ENCODE measurements at places on chromosomes 3 and 15.
A peak's percentile ranks its signal among the peaks of the same experiment; 100 is the strongest.

DNA sequence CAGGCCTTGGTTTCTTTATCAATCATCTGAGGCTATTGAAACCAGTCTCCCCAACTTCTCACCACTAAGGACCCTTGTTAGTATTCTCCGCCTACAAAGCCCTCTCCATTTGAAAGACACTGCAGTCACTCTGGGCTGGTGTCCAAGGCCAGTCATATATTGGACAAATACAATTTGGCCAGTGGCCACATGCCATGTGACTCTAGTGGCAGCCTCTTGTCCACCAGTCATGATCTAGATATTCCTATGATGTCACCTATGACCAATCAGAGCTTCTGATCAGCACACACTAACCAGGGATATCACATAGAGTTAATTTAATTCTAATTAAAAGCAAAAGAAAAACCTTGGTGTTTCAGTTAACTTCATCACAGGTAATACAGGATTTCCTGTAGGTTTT lies 68.2 kb downstream of the RAB11A start:
- DNase-seq: peak; percentile 18

DNA sequence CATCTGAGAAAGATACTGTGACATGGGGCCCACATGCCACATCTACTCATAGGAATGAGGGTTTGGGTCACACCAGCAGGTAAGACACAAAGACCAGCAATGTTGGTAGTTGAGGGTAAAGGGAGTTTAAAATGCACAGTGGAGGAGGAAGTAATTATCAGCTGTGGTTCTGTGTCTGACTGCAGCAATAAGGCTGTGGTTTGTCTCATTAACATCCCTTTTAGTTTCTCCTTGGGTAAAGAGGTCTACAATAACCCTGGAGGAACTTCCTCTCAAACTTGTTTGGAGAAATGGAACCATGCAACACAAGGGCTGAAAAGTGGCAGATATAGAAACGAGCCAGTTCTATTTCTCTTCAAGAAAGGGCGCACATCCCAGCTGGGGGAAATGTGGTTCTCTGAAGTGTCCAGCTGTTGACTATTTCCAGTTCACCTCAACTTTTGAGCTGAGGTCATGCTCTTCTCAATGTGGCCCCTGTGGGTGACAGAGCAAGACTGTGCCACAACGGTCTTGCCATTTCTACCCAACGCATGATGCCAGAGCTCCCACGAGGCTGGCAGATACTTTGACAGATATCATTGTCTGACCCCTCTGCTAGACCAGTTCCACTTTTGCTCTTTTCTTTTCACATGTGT lies 234.3 kb downstream of the SQOR start:
- DNase-seq: no peak

DNA sequence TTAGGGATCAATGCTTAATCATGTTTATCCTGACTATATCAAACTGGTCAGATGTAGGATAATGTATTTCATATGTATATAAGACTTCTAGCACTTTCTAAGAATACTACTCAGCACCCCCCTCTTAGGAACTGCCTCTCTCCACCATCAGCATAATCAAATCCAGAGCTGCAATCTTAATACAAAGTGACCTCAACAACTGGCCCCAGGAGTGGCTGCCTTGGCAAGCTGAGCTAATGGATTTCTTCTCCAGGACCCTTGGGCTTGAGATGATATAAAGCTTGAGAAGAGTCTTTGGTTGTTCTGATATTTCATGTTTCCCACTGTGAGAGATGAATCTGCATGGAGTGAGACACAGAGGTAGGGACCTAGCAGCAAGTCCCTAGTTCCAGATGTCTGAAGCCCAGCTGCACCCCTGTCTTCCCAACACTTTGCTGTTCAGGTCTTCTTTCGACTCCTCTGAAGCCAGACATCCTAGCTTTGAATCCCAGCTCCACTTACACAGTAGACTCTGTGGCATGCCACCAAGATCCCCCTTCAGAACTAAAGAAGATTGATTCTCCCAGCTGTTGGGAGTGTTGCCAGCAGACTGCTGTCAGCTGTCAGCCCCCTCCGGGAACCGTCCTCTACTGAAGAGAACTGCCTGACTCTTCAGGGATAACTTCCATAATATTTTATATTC lies 309.3 kb upstream of the UBE2E2 start:
- no peak for DNase-seq

DNA sequence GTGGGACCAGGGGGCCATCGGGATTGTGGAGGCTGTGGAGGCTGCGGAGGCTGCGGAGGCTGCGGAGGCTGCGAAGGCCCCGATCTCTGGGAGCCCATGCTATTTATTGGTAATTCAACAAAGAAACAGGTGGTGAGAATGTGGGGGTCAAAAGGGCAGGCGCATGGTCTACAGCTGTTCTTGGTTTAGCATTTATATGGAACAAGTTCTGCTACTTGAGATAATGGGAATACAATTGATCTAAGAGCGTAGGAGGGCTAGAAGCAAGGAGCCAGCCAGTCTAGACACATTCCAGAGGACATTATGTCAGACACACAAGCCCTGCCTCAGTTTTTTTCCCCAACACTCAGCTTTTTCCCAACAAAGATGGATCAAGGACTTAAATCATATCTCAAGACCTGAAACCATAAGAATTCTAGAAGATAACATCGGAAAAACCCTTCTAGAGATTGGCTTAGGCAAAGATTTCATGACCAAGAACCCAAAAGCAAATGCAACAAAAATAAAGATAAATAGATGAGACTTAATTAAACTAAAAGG lies 20.1 kb downstream of the C3orf80 start:
- DNase-seq: no peak

DNA sequence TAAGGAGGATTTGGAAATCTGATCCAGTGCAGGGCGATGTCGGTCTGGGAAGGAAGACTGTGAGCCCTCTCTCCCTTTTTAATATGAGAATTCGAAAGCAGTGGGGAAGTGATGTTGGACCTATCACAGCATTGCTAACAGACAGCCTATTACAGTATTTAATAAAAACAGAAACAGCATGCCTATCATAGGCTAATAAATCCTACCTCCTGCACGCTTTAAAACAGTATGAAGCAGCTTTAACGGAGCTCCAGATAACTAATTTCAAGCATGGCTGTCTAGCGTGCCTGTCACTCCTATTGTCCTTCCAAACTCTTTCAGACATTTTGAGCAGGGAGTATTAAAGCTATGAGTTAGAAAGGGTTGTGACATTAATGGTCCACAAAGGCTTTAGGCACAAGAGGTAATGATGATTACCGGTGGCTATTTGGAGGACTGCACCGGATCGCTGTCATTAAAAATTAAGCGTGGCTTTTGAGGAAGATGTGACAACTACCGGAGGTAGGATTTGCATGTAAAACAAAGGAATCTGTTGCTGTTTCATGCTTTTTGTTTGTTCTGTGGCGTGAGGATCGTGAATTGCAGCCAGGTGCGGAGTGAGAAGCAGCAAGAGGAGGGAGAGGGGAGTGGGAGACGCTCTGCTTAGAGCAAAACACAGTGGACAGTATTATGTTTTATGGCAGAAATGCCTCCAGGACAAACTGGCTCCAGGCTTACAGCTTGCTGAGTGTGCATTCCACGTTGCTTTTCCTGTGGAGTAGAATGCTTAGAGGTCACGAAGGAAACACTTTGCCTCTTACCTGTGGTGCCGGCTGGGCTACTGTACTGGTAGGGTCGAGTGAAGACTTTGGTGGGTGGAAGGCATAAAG lies at the start of gene KCNMB2:
Gene KCNMB2, plus strand, starts transcription at position 226 of the 869 bp plus-strand sequence.
- DNase-seq: no peak

DNA sequence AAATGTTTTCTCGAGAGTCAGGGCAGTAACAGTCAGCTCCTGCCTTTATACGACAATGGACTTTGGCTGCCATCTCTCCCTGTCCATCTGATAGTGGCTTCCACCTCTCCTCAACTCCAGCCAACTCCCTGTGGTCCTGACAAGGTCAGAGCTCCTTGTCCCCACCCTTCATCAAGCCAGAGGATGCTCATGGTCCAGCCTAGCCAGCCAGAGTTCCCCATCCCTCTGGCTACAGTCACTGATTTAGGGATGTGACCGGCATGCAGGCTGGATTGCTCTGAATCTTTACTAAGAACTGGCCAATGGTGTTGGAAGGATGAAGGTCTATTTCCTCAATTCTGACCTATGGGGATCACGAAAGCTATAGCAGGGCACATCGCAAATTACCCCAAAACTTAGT lies 156.1 kb downstream of the OR4M2 start:
- no peak for DNase-seq

- DNase-seq: no peak
Observed at GRCh38 chr3:71388535-71389120, 194.9 kb downstream of the FOXP1 start.

Measured in HFFc6 (cell line).